ENCODE measurements at places on chromosomes 5 and 9. TPM values are rescaled to one million over a fixed set of nuclear protein-coding genes. Genes with fewer than 3 reads are reported as not detected.

ODF2 gene
- 34.5 TPM for total RNA-seq

C7 gene
- 0.70 TPM for total RNA-seq

GFI1B gene
- total RNA-seq: 0.29 TPM

IER5L gene
- 8.1 TPM for total RNA-seq

CLTB gene
- 50.5 TPM for total RNA-seq

GARNL3 gene
- total RNA-seq: 11.4 TPM

FLT4 gene
- 5.0 TPM for total RNA-seq

F12 gene
- 2.7 TPM for total RNA-seq

DRD1 gene
- 0.59 TPM for total RNA-seq

TLX3 gene
- not detected for total RNA-seq

PDCD1LG2 gene
- total RNA-seq: not detected

HTR1A gene
- not detected for total RNA-seq

All from endodermal cell (in vitro differentiated cells).